Hematopoietic multipotent progenitor cell (in vitro differentiated cells): ENCODE measurements at places on chromosomes 7 and 10.

GRCh38 chr10:49295297-49295696 lies 3.7 kb upstream of the C10orf71 start:
- no peak for DNase-seq

- no peak for DNase-seq
Measured at GRCh38 chr7:53110425-53110824, 75.0 kb downstream of the POM121L12 start.

DNA sequence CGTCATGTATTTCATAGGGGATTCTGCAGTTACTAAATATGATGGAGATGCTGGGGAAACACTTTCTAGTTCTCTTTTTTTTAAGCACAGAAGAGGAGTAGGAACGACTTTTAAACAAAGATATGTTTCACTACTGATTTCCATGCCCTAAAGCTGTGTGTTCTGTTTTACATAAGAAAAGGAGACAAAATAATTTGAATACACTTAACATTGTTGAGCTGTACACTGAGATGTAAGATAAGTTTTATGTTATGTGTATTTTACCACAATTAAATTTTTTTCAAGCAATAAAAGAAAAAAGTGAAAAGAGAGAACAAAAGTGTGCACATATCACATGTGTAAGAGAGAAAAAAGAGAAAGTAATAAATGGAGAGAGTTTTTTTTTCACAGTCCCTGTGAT lies 408.2 kb downstream of the PHTF2 start:
- DNase-seq: no peak

GRCh38 chr10:74640134-74640921 lies 186.1 kb upstream of the KAT6B start:
- DNase-seq: no peak

GRCh38 chr10:23522345-23522744 lies 83.5 kb downstream of the OTUD1 start:
- DNase-seq: no peak

DNA sequence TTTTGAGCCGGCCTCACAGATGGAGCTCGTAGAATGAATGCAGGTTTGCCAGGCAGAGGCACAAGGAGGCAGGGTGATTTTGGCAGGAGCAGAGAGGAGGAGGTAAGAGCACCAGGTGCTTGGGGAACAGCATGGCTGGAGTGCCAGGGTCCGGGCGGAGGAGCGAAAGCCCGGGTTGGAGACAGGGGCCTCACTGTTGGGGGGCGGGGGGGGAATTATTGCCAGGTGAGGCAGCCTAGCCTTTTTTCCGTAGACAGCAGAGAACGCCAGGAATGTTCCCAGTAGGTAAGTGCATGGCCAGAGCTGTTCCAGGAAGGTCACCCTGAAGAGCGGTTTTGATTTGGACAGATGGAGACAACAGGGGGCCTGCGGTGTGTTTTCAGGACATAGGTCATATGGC lies 9.5 kb downstream of the SRRM3 start:
- no peak for DNase-seq
